ENCODE measurements at places on chromosomes 6 and 20.

GRCh38 chr20:35854713-35855348, 83.0 kb downstream of the PHF20 start:
- DNase-seq = no peak

DNA sequence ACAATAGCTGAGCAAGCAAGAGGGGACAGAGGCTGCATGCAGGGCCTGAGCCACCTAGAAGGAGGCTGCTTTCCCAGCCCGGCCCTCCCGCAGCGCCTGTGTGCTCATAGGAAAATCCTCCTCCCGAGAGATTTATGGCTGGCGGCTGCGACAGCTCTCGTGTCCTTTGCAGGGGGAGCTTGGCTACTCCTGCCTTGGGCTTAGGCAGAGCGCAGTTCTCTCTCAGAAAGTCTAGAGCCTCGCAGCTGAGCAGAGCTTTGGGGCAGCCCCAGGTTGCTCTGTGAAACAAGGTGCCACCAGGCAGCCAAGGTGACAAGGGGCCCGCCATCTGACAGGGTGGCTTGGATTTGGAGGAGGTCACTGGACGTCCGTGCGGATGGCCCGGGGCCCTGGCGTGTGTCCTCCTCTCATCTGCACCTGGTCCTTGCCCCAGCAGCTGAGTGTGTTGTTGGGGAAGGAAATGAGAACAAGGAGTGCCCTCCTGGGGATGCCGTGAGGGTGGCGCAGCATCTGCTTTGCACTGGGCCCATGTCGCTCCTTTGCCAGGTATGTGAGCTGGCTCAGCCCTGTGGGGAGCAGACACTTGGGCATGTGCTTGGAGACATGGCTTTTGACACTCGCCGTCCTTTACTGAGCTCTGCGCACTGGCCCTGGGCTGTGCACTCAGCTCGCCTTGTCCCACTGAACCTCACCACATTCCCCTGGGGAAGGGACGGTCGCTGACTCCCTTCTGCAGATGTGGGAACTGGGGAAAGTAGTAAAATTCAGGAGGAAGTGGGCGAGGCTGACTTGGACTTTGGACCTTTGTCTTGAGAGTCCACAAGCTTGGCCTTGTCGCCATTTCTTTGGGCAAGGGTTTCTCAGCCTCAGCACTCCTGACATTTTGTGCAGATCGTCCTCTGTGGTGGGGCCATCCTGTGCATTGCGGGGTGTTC, 41.9 kb downstream of the EDN3 start:
- DNase-seq = no peak

- DNase-seq = no peak
Observed at GRCh38 chr20:63699466-63700198, 3.2 kb downstream of the TNFRSF6B start.

DNA sequence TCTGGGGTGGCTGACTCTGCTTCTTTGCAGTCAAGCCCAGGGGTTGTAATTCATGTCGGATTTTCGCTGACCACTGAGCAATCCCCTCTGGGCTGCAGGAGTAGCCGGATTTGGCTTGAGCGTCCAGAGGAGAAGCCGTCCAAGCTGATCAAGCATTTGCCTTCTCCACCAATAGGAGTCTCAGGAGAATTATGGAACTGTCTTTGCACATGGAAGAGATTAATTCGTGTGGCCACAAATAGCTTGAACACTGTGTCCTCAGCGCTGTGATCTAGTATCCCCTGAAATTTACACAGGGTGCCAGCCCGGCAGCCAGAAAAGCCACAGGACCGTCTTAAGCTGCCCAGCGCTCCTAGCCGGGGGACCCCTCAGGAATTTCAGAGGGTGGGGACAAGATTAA, 37.1 kb downstream of the EYA2 start:
- no peak for DNase-seq
